ENCODE measurements at places on chromosomes 5 and 9.

DNA sequence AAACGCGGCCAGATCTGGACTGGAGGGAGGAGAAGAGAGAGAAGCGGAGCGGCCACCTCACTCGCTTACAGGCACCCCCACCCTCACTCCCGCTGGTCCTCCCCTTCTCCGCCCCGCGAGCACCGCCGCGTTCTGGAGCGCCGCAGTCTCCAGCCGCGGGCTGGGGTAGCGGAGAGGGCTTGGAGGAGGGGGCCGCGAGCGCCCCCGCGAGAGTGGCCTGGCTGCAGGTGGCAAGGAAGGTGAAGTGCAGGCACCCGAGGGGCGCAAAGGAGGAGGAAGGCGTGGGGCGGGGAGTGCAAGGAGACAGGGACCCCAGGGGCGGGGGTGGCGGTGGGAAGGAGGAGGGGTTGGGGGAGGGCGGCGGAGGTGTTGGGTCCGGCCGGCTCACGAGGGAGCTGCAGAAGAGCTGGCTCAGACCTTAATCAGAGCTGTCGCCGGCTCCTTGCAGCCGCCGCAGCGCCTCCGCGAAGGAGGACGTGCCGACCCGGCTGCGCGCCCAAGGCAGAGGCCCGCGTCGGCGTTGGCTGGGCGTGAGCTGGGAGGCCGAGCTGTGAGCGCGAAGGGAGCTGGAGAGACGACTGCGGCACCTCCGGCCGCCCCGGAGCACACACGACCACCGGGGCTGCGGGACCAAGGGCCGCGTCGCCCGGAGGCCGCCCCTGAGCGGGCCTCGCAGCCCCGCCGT, at the start of gene DMRT3:
Gene DMRT3, plus strand, starts transcription at position 398 of the 685 bp plus-strand sequence. CDS start 347 bp downstream, outside the sequence.
- no peak for DNase-seq

DNA sequence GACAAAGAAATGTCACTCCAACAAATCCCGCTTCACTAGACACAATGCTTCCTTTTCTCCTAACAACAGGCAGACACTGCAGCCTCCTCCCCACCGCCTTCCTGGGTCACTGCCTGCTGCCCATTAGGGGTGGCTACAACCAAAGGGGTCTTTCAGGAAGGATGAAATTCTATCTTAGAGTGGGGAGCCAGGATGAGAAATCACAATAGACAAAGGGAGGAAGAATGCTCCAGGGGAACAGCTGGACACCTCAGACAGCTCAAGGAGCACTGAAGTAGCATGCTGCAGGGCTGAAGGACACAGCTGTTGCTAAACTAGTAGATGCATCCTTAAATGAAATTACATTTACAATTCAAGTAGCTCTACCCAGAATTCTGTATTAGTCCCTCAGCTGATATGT, 54.2 kb downstream of the PRELID2 start:
- no peak for DNase-seq

- DNase-seq = no peak
Observed at GRCh38 chr9:128214571-128215490, 11.7 kb downstream of the DNM1 start.

- DNase-seq = no peak
Observed at GRCh38 chr5:138385660-138386059, 33.2 kb downstream of the KDM3B start.

GRCh38 chr5:139512786-139513390, 30.3 kb upstream of the STING1 start:
- DNase-seq = no peak

DNA sequence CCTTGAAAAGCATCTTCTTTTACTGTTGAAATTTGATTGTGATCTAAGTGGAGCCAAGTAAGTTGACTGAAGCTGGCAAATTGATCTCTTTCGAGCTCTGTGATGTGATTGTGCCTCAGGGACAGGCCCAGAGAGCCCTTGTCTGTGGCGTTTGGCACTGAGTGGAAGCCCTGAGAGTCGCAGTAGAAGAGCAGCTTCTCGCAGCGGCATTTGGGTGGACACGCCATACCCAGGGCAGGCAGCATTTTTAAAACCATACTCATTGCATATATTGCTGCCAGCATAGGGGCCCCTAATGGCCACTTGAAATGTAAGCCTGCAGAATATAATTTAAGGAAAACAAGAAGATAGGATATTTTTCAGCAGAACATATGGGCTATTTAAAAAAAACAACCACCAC, 894 bp downstream of the LRRTM2 start:
- no peak for DNase-seq

DNA sequence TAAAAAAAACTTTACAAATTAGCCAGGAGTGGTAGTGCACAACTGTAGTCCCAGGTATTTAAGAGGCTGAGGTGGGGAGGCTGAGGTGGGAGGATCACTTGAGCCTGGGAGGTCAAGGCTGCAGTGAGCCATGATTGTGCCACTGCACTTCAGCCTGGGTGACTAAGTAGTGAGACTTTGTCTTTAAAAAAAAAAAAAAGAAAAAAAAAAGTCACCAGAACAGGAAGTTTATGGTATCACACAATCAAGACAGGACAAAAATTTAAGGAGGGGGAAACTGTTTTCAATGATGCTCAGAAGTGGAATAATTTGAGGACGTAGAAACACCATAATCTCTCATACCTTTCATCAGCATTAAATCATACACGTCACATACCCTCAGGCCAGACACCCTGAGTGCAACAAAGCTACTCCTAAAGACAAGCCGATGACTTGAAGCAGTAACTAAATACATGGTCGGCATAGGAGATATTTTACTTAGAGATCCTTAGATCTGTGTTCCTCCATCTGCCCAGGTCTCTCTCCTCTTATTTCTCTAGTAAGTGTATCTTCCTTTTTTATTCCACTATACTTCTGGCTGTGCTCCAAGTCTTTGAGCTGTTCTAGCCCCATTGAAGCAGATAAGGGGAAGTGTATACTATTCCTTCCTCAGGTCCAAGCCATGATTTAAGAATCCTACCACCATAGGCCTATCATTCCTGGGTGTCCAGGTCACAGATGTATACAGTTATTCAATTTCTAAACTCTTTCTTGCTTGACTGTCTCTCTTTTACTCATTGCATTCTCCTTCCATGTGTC, 91.3 kb upstream of the APC start:
- DNase-seq = no peak

- no peak for DNase-seq
Observed at GRCh38 chr5:85132269-85132668, 747.6 kb upstream of the EDIL3 start.

DNA sequence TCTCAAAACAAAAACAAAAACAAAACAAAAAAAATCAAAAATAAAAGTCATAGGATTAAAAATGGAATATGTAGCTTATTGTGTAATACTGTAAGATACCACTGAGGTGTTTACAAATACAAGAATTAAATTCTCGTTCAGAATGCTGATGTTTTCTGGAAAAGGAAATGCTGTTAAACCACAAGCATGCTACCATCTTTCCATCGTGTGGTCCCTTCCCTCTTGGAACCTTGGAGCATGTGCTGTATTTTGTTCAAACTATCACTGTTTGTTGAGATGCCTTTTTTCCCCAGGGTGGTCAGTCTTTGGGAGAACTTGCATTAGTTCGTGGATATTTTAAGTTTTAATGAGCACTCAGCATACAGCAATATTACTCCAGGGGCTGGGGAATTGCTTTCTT, 39.7 kb downstream of the SUB1 start:
- no peak for DNase-seq

DNA sequence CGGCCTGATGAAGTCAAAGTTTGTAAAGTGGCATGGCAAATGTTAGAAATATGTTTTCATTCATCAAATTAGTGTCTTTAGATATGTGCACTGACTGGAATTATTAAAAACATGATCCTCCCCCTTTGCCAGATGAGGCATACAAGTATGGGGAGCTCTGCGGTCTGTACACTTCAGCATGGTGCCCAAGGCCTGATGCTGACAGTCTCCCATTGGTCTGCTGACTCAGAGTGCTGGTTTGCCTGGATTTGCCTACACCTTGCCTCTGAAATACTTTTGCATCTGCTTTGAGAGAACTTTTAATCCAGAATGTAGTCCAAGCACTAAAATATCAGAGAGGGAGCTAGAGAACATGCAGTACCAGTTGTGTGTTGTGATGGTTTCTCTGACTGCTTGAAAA, 354.3 kb upstream of the ACTBL2 start:
- no peak for DNase-seq

DNA sequence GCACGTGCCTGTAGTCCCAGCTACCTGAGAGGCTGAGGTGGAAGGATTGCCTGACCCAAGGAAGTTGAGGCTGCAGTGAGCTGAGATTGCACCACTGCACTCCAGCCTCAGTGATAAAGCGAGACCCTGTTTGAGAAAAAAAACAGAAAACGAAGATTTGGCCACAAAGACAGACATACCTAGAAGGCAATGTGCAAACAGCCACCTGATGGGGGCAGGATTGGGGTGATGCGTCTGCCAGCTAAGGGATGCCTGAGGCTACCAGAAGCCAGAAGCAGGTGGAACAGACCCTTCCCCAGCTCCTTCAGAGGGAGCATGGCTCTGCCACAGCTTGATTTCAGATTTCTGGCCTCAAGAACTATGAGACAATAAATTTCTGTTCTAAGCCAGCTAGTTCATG, 2.9 kb downstream of the HIGD2A start:
- DNase-seq = no peak

- DNase-seq = no peak
Observed at GRCh38 chr5:14706615-14707021, 42.1 kb downstream of the OTULIN start.

GRCh38 chr5:157670662-157671591, at the start of gene C5orf52:
Gene C5orf52, plus strand, starts transcription at chr5:157671533. Its CDS starts 82 bp downstream, at chr5:157671615.
- no peak for DNase-seq

- no peak for DNase-seq
Observed at GRCh38 chr9:133916159-133916541, 76.0 kb downstream of the VAV2 start.

GRCh38 chr5:132435886-132436285, 54.7 kb downstream of the IRF1 start:
- DNase-seq = no peak
